ENCODE measurements at places on chromosomes 5 and 9. TPM values are rescaled to one million over a fixed set of nuclear protein-coding genes. Genes with fewer than 3 reads are reported as not detected.

NNT gene
- 52.2 TPM for total RNA-seq

- DNase-seq, result no peak
- no peaks in the 10 kb centered on the region for H3K36me3 ChIP-seq
- H3K4me1 ChIP-seq, result peaks cover 18% of the 10 kb centered on the region
- H3K27me3 ChIP-seq, result peaks cover 16% of the 10 kb centered on the region
- H3K27ac ChIP-seq, result no peak overlapping the region
- no peak overlapping the region for H3K4me3 ChIP-seq
Measured at GRCh38 chr5:95848701-95849100, 26.2 kb upstream of the GLRX start.

- peak overlapping the region; percentile 84 for H3K4me3 ChIP-seq
- H3K27me3 ChIP-seq, result no peaks in the 10 kb centered on the region
- peaks cover 29% of the 10 kb centered on the region for H3K4me1 ChIP-seq
- DNase-seq, result peak; percentile 81
- peaks cover 8% of the 10 kb centered on the region for H3K36me3 ChIP-seq
Measured at GRCh38 chr9:31347082-31347617, 1037.3 kb upstream of the ACO1 start.

- no peak for DNase-seq
- no peak overlapping the region for H3K27ac ChIP-seq
- H3K4me1 ChIP-seq, result peaks cover 2% of the 10 kb centered on the region
- no peak overlapping the region for H3K4me3 ChIP-seq
- no peaks in the 10 kb centered on the region for H3K36me3 ChIP-seq
Measured at GRCh38 chr5:122882831-122883230, 37.4 kb downstream of the SNX24 start.

DNA sequence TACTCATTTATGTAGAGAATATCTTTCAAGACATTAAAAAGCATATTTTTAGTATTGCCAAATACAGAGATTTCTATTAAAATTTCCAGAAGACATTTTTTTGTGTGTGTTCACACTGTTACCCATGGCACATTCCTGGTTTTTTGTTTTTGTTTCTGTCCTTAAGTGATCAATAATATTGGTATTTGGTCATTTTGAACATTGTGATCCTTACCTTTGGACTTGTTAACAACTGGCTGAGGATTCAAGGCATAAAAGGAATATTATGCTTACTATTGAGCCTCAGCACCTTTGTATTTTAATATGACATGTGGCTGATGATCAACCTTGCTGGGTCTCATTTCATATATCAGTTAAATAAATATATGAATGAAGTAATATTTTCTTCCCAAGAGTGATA is 41.9 kb downstream of the ITGA1 start:
- peaks cover 10% of the 10 kb centered on the region for H3K4me1 ChIP-seq
- no peak overlapping the region for H3K4me3 ChIP-seq
- H3K36me3 ChIP-seq, result no peaks in the 10 kb centered on the region
- H3K27ac ChIP-seq, result no peak overlapping the region
- no peak for DNase-seq
- no peaks in the 10 kb centered on the region for H3K27me3 ChIP-seq
